CD4-positive, alpha-beta T cell (primary cell): ENCODE measurements at places on chromosomes 16 and 17. TPM values are rescaled to one million over a fixed set of nuclear protein-coding genes. Genes with fewer than 3 reads are reported as not detected.
A peak's percentile ranks its signal among the peaks of the same experiment; 100 is the strongest.

- no peak for DNase-seq
These were observed 258.2 kb upstream of the PMFBP1 start for GRCh38 chr16:72430121-72430520.

DNA sequence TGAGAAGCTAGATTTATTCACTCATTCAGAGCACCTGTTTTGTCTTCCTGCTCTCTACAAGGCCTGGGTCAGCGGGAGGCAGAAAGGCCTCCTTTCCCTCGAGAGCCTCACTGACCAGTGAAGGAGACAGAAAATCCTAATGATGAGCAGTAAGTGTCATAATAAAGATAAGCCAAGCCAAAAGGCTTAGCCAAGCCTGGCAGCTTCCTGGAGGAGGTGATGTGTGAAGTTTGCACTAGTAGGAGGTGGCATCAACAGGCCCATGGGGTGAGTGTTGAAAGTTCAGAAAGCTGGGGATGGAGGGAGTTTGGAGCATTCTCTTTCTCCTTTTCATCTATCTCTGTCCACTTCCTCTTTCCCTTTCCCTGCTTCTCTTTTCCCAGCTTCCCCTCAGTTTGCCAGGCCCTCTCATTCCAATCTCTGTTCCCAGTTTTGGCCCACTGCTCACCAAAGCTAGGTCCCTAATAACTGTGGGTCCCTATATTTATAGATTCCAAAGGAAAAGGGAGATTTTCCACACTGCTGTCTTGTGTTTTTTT lies 16.5 kb upstream of the SPNS3 start:
- DNase-seq: no peak

GRCh38 chr17:44204441-44204882 lies 4.8 kb upstream of the ATXN7L3 start:
- DNase-seq: peak; percentile 29

DNA sequence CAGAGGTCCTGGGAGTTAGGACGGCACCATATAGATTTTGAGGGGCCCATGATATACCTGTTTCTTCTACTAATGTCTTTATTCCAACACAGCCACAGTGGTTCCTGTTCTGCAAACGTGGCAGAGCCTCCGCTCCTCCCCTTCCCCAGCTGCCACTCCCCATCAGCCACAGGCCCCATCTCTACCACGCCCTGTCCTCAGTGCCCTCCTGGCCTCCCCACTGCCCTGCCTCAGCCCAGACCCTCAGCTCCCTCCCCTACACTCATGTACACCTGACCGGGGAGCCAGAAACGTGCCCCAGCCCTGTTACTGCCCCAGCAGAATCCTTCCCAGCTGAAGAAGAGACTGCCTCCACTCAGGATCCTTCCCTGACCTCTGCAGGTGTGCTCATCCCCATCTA lies 11.9 kb upstream of the RBFOX3 start:
- no peak for DNase-seq

- no peak for DNase-seq
These were observed 35.3 kb downstream of the NOL11 start for GRCh38 chr17:67753026-67753425.

DNA sequence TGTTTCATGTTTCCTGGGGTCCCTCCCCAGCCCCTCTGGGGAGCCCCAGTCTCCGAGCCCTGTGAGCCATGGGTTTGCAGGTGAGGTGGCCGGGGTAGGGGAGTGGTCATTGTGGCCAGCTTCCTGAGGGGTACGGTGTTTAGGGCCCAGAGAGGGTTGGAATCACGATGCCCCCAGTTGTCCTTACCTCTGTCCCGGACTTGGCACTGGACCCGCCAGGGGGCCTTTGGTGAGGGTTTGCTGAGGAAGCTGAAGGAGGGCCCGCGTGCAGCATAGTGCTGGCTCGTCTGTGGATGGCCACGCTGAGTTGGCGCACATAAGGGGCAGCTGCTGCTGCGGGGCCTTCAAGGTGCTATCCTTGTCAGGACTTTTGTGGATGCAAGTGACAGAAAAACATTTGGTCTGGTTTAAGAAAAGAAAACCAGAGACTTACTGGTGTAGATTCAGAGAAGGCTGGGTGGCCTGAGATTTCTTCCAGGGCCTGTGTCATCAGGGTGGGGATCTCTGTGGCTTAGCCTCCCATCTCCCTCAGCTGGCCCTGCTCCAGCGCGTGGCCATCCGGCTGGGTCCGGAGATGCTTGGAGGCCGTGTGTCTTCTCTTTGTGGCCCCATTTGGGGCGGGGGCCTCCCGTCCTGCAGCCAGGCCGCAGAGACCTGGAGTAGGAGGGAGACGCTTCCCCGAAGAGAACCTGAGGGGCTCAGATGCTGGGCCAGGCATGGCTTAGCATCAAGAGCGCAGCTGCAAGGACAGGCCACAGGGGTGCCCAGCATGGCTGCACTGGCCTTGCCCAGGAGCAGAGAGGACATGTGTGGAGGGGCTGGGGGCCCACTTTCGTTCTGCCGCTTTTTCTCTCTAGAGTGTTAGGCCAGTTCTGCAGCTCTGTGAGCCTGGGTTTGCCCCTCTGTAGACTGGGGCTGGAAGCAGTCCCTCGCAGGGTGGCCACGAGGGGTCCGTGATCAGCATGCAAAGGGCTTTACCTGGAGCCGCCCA lies 33.7 kb upstream of the NUDT16L1 start:
- DNase-seq: no peak

DNA sequence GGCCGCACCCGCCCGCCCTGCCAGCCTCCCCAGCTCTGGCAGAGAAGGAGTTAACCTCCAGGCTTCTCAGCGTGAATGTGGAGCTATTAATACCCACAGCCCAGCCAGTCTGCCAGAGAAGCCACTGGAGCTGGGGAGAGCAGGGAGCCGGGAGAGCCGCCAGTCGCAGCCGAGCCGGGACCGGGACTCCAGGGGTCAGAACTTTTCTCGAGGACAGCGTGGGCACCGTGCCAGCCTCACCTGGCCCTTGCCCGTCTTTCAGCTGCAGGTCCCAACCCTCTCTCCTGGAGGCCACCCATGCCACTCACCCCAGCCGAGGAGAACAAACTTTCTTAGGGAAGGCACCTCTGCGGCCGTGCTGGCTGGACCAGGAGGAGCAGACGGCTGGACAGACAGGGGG lies 33.8 kb upstream of the SBK1 start:
- DNase-seq: no peak

- DNase-seq: no peak
These were observed 18.8 kb downstream of the DHX38 start for GRCh38 chr16:72112452-72112792.

DNA sequence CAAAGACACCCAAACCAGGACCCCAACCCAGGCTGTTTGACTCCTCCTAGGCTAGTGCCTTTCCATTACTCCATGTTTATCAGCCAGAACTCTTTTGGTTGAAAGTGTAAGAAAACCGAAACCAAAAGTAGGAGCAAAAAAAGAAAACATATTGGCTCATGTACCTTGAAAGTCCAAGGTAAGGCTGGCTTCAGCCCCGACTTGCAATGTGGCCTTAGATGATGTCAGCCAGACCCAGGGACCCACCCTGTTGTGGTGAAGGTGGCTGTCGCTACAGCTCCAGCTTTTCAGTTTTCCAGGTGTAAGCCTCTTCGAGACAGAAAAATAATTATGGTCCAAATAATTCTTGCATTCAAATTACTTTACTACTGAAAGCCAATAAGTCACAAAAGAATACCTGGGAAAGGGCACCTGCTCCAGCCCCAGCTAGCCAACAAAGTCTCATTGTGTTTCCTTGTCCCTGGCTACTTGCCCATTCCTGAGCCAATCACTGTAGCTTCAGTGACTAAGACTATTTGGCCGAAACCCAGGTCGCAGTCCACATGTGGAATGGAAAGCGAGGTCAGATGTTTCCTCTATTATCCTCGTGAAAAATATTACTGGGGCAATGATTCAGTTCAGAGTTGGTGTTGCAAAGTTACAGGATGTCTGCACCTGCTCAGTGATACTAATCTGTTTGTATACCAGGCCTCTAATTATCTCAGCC lies 20.7 kb downstream of the DNAH9 start:
- no peak for DNase-seq

The LRRC36 gene
- not detected for total RNA-seq

The SRCIN1 gene
- total RNA-seq: not detected

The TP53TG3D gene
- total RNA-seq: not detected

The GPR142 gene
- not detected for total RNA-seq

The SYNGR3 gene
- total RNA-seq: 3.8 TPM
